ENCODE measurements at places on chromosomes 1 and 21. TPM values are rescaled to one million over a fixed set of nuclear protein-coding genes. Genes with fewer than 3 reads are reported as not detected.

DNA sequence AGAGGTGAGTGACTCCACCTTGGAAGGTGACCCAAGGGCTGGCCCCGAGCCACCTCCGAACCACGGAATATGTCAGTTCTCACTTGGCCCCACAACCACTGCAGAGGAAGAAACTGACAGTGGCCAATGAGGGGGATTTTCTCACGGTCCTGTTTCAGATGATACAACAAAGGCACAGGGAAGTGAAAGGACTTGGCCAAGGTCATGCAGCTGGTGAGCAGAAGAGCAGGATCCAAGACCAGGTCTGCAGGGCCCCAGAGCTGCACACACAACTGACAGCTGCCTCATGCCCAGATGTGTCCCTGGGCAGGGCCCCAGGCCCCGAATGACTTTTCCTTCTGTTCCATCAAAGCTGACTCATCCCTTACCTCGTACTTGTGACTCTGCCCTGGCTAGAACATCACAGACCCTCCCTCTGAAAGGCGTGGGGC is 25.8 kb upstream of the EVA1B start:
- H3K4me1 ChIP-seq = no peaks in the 10 kb centered on the region
- DNase-seq = no peak
- no peak overlapping the region for H3K27ac ChIP-seq

GRCh38 chr1:203720242-203720641 is 44.7 kb upstream of the LAX1 start:
- H3K27me3 ChIP-seq = no peaks in the 10 kb centered on the region
- H3K27ac ChIP-seq = no peak overlapping the region
- peaks cover 7% of the 10 kb centered on the region for H3K36me3 ChIP-seq
- H3K4me3 ChIP-seq = no peak overlapping the region

DNA sequence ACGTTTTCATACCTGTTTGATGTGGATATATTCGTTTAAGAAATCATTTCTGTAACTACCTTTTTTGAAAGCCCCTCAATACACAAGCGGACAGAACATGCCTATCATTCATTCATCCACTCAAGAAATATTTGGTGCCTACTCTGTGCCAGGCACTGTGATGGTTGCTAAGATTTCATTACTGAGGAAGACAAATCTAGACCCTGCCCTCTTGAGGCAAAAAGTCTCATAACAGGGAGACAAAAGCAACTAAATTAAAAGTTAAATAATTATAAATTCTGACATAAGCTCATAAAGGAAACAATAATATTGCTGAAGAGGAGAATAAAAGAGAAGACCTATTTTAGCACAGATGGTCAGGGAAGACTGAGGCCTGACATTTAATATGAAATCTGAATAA is 203.5 kb upstream of the ZNHIT6 start:
- no peaks in the 10 kb centered on the region for H3K36me3 ChIP-seq
- no peak overlapping the region for H3K4me3 ChIP-seq
- no peaks in the 10 kb centered on the region for H3K27me3 ChIP-seq
- H3K27ac ChIP-seq = no peak overlapping the region
- no peaks in the 10 kb centered on the region for H3K4me1 ChIP-seq

- no peaks in the 10 kb centered on the region for H3K4me1 ChIP-seq
- DNase-seq = no peak
- no peak overlapping the region for H3K4me3 ChIP-seq
- no peak overlapping the region for H3K27ac ChIP-seq
- H3K27me3 ChIP-seq = no peaks in the 10 kb centered on the region
These were observed 4.8 kb downstream of the MX2 start for GRCh38 chr21:41366522-41367151.

DNA sequence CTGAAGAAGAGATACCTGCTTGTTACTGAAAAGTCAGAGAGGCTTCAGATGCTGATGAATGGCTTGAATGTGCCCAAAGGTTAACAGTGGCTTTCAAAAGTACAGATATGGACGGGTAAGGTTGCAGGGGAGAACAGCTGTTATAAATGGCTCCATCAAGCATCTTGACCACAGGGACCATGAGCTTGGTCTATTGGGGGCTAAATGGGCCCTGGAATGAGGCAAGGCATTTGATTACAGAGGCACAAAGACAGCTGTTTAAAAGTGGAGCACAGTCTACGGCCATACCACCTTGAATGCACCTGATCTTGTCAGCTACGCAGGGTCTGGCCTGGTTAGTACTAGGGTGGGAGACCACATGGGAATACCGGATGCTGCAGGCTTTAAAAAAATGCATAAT is 48.3 kb downstream of the C1orf198 start:
- H3K4me3 ChIP-seq = no peak overlapping the region
- H3K27ac ChIP-seq = no peak overlapping the region
- H3K36me3 ChIP-seq = no peaks in the 10 kb centered on the region
- no peaks in the 10 kb centered on the region for H3K27me3 ChIP-seq
- H3K4me1 ChIP-seq = no peaks in the 10 kb centered on the region
- peak; percentile 20 for DNase-seq

DNA sequence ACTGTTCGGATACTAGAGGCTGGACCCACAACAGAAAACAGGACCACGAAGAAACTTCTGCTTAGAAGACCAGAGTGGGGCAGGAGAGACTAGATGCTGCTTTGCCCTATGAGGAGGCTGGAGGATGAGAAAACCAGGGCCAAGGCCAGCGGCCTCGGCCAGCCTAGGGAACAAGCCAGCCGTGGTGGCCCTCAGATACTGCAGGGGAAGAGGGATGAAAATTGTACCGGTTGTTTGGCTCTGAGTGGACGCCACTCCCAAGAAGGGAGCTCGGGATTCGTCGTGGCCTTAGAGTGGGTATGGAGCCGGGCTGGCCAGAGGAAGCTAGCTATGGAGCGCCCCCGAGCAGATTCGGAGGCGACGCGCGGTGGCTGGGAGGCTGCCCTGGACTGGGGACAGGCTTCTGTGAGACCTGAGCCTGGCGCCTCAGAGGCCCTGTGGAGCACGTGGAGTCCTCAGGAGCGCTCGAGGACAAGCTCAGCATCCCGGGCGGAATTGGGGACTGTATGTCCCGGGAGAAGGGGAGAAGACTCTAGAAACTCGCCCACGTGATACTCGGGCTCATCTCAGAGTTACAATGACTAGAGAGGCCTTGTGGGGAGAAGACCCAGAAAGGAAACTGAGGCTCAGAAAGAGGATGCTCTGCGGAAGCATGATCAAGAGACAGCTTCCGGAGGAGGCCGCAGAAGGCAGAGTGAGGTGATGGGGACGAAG is 2.8 kb downstream of the PRRX1 start:
- peaks cover 9% of the 10 kb centered on the region for H3K4me1 ChIP-seq
- no peak overlapping the region for H3K27ac ChIP-seq
- H3K27me3 ChIP-seq = peaks cover 13% of the 10 kb centered on the region
- no peak overlapping the region for H3K4me3 ChIP-seq
- DNase-seq = no peak

DNA sequence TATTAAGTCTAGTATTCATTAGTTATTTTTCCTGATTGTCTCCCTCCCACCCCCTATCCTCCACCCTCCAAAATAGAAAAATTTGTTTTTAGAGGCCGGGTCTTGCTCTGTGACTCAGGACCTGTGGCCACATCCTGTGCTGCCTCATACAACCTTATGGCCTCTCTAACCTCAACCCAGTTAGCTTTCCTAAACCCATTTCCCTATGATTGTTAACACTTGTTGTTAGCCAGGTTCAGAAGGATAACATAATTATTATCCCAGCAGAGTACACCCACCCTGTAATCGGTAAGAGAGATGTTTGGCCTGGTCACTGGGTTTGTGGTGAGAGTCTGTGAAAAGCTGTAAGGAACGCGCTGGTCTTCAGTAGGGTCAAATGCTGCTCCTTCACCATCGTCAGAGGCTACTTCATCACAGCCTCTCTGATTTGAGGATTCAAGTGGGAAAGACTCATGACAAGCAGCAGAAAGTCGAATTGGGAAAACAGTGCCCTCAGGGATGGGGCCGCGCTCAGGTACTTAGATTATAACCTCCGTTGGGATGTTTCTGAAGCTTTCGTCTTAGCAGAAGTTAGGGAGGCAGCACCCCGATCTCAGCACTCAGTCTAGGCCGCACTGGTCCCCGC is 35.9 kb upstream of the HMGN1 start:
- H3K27me3 ChIP-seq = no peaks in the 10 kb centered on the region
- DNase-seq = no peak
- peak overlapping the region; percentile 40 for H3K4me3 ChIP-seq
- no peaks in the 10 kb centered on the region for H3K36me3 ChIP-seq
- H3K27ac ChIP-seq = peak overlapping the region; percentile 85

GRCh38 chr1:211606914-211607753 is 28.2 kb upstream of the SLC30A1 start:
- no peak overlapping the region for H3K4me3 ChIP-seq
- peak overlapping the region; percentile 58 for H3K27ac ChIP-seq
- no peaks in the 10 kb centered on the region for H3K36me3 ChIP-seq
- H3K27me3 ChIP-seq = no peaks in the 10 kb centered on the region

DNA sequence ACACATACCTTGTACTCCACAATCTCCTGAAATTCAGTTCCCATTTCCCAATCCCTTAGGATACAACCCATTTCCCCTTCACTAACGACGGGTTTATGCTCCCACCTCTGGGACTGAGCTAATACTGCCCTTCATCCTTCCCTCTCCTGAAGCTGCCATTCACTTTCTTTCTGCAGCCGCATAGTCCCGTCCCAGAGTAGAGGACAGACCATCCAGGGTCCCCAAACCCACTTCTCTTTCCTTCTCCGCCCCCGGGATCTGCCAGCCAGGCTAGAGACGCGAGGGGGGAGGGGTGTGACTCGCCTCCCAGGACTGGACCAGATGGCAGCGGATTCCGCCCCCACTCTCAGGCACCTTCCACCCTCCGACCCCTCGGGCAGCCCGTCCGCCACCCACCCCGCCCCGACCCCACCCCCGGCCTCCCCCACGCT is 679 bp downstream of the ABL2 start:
- no peaks in the 10 kb centered on the region for H3K36me3 ChIP-seq
- H3K27ac ChIP-seq = peak overlapping the region; percentile 86
- peak overlapping the region; percentile 93 for H3K4me3 ChIP-seq
- H3K4me1 ChIP-seq = peaks cover 15% of the 10 kb centered on the region
- DNase-seq = peak; percentile 58

DNA sequence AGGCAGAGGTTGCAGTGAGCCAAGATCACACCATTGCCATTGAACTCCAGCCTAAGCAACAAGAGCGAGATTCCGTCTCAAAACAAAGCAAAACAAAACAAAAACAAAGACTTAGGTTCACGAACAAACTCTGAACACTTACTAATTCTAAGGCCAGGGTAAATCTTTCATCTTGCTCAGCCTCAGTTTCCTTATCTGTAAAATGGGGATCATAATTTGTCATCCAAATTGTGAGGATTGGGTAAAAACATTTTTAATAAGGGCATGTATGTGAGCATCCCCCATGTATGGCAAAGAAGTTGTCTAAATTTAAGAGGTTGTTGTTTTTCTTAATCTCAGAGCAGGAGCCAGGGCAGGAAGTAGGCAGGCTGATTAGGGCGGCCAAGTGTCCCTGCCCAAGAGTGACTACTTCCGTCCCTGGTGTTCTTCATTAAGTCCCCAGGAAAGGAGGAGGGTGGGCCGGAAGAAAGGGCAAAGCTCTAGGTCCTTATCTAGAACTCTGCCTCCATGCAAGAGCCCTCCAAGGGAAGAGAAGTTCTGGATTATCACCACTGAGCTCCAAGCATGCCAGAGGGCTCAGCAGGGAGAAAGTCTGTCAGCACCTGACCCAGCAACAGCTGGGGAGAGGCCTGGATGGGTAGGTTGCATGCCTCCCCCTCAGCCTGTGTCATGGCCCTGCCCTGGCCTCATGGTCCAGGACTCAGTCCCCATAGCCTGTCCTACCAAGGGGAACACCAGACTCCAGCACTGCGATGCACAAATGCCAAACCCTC is 49.9 kb upstream of the CLIC4 start:
- H3K4me3 ChIP-seq = no peak overlapping the region
- no peaks in the 10 kb centered on the region for H3K4me1 ChIP-seq
- no peak overlapping the region for H3K27ac ChIP-seq
- DNase-seq = no peak
- no peaks in the 10 kb centered on the region for H3K36me3 ChIP-seq

- no peaks in the 10 kb centered on the region for H3K27me3 ChIP-seq
- H3K36me3 ChIP-seq = peaks cover 2% of the 10 kb centered on the region
- H3K4me3 ChIP-seq = no peak overlapping the region
- H3K27ac ChIP-seq = no peak overlapping the region
- DNase-seq = no peak
- H3K4me1 ChIP-seq = peaks cover 2% of the 10 kb centered on the region
These were observed 101.9 kb upstream of the SOD1 start for GRCh38 chr21:31557421-31558188.

DNA sequence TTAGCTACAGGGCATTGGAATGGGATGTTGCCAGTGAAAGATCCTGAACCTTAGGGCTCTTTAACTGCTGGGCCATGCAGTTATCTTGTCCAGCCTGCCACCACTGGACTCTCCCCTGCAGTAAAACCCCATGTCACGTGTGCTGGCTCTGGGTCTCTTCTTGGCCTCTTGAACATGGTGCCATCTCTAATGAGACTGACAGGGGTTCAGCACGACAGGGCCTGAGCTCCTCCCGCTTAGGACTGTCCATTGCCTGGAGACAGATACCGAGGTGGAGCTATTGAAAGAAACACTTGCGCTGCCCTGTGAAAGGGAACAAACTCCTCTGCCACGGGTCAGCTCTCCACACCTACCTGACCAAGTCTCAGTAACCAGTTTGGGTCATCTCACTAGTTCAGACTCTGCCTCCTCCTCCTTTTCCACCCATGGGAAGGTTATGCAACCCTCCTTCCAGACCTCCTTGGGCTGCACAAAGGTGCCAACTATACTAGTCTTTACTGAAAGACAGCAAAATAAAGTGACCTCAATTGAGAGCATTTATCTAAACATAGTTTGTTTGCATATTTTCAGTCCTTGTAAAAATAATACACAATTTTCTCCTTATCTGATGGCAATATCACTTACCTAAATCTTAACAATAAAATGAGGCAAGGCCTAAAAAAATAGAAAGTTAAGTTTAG is 66.0 kb downstream of the GNG12 start:
- no peaks in the 10 kb centered on the region for H3K27me3 ChIP-seq
- H3K27ac ChIP-seq = no peak overlapping the region
- no peaks in the 10 kb centered on the region for H3K36me3 ChIP-seq
- no peaks in the 10 kb centered on the region for H3K4me1 ChIP-seq

DNA sequence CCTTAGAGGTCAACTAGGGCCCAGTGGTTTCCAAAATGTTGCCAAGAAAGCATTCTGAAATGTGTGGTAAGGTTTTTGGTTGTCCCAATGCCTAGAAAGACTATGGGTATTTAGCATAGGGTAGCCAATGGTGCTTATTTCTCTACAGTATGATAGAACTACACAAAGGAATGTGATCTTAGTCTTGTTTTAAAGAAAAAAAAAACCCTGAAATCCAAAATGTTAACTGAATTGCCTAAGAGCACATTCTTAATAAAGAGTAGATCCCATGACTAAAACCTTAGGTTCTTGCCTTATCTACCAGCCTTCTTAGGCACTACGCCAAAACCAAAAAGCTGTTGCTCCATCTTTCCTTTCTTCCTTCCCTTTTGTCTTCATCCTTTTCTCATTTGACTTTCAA is 428.2 kb downstream of the MRPL39 start:
- no peaks in the 10 kb centered on the region for H3K36me3 ChIP-seq
- no peak for DNase-seq
- no peak overlapping the region for H3K27ac ChIP-seq
- no peaks in the 10 kb centered on the region for H3K27me3 ChIP-seq
- peaks cover 6% of the 10 kb centered on the region for H3K4me1 ChIP-seq
- H3K4me3 ChIP-seq = no peak overlapping the region

GRCh38 chr1:44733365-44733764 is 2.4 kb upstream of the RNU5D-1 start:
- H3K27me3 ChIP-seq = no peaks in the 10 kb centered on the region
- H3K27ac ChIP-seq = no peak overlapping the region

The PAQR6 gene
- total RNA-seq = 0.75 TPM

The SERPINC1 gene
- 2,309 TPM for total RNA-seq

The HLX gene
- 6.6 TPM for total RNA-seq

The C8B gene
- 703 TPM for total RNA-seq

The ZSCAN20 gene
- 2.3 TPM for total RNA-seq

The CLCA1 gene
- not detected for total RNA-seq

Measured in liver (tissue), 10 donors.